ENCODE measurements at places on chromosomes 13 and 19.

- DNase-seq: no peak
Measured at GRCh38 chr19:18450021-18450930, 12.3 kb upstream of the ISYNA1 start.

GRCh38 chr13:112943309-112944125 is 25.5 kb upstream of the MCF2L start:
- DNase-seq: peak; percentile 82

GRCh38 chr13:103354171-103354570 is 288.0 kb upstream of the SLC10A2 start:
- no peak for DNase-seq

DNA sequence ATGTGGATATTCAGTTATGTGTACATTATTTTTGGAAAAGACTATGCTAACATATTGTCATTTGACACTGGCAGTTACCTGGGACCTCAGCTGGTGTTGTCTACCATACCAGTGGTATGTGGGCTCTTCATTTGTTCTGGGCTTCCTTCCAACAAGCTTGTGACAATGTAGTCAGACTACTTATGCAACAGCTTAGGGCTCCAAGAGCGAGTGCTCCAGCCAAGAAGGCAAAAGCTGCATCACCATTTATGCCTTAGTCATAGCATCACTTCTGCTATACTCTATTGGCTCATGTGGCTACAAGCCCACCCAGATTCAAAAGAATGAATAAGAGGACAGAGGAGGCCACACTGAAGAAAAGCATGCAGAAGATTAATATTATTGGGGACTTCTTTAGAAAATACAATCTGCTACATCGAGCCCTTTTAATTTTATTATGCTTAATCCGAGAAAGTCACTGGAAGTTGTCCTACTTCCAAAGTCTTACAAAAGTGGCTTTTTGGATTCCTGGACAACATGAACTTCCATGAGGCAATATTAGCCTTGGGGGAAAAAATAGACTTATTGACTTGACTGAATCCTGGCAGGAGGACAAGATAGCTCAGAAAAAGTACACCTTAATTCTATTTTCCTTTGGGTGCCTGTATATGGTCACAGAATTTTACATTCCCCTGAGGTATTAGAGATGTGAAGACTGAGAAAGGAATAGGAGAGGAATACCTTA is 529.4 kb upstream of the HTR2A start:
- no peak for DNase-seq

- DNase-seq: no peak
Measured at GRCh38 chr13:46751811-46752635, 44.9 kb downstream of the ESD start.

DNA sequence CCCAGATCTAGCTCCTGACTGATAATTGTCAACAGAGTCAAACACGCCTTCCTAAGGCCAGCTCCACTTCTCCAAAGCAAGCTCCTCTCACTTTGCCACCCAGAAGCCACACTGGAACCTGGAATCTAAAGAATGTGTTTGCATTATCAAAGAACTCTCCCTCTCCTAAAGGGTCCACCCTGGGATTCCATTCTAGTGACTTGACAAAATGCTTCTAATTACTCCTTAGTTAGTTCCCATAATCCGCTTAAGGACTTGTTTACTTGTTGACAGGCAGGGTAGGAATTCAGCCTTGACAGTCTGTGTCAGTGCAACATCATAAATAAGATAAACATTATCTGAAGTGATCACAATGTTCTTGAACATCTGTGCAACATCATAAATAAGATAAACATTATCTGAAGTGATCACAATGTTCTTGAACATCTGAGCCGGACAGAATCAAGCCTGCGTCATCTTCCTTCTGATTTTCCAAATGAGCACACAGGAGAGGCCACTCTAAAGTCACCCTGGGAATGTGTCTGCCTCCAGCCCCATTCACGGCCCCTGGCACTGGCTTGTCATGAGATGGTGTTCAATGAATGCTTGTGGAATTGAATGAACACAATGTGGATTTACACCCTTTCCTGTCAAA is 512.1 kb downstream of the IRS2 start:
- DNase-seq: no peak

GRCh38 chr13:50133358-50133953 is 118.2 kb downstream of the KCNRG start:
- DNase-seq: no peak

DNA sequence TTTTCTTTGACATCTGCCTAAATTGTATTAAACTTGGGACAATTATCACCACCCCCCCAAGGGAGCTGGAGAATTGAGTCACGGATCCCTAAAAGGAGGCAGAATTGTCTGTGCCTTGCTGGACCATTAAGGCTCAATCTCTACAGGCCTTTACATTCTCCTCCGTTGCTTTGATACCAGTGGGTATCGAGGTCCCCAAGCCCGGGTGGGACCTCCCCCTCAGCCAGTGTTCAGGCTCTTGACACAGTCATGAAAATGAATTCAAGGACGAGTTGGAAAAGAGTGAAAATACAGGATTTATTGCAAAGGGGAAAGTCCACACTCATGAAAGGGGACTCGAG is 5.6 kb downstream of the PPP1R15A start:
- DNase-seq: no peak

DNA sequence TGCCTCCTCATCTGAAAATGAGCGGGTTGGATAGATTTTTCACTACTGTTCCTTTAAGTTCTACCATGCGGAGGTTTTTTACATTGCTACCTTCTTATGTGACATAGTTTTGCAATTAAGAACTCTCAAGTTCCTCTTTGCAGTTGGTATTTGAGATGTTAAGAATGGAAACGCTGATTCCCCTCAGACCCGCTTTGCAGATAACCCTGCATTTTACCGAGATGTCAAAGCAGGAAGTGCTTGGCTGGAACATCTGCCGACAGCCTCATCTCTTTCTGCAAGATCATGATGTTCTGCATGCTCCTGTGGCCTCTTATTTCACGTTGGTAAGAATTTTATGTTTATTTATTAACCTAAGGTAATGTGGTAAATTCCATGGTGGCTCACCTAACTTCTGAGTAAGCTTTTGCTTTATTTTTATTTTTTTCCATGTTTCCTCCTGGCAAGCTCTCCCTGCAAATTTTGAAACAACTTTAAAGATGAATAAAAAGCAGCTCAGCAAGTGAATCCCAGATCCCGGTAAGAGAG is 22.5 kb downstream of the PABPC3 start:
- DNase-seq: no peak

GRCh38 chr19:728011-728410 is 19.3 kb downstream of the PALM start:
- no peak for DNase-seq

- no peak for DNase-seq
Measured at GRCh38 chr13:82947683-82948082, 934.6 kb downstream of the SLITRK1 start.

DNA sequence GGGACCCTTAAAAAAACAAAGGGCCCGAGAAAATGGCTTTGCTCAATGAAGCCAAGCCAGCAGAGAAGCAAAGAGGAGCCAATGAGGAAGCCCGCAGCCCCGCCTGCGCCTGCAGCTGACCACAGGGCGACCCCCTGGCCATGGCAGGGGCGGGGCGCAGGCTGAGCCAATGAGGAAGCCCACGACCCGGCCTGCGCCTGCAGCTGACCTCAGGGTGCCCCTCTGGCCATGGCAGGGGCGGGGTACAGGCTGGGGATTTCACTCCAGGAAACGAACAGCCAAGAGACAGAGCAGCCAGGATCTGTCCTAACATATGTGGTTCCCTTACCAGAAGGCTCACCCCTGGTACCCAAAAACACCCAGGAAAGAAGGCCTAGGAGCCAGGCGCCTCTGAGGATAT is 101.4 kb downstream of the STK24 start:
- DNase-seq: no peak

DNA sequence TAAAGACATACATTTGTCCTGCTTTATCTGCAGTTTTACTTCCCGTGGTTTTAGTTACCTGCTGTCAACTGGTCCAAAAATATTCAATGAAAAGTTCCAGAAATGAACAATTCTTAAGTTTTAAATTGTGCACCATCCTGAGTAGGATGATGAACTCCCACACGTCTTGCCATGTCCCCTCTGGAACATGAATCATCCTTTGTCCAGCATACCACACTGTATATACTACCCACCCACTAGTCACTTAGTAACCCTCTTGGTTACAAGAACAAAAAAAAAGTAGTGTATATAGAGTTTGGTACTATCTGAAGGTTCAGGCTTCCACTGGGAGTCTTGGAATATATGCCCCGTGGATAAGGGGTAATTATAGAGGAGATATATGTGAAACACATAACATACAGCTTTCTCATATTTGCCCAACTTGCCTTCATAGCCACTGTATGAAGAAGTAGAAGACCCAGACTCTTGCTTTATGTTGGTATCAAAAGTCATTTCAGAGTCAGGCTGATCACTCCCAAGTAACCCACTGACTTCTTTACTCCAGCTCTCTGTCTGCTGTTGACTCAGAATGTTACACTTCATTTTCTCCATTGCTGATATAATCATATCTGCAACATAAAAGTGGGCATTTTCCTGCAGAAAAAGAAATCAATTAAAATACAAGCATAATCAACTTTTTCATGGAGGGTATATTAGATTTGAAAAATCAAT is 19.3 kb downstream of the RUBCNL start:
- DNase-seq: no peak

DNA sequence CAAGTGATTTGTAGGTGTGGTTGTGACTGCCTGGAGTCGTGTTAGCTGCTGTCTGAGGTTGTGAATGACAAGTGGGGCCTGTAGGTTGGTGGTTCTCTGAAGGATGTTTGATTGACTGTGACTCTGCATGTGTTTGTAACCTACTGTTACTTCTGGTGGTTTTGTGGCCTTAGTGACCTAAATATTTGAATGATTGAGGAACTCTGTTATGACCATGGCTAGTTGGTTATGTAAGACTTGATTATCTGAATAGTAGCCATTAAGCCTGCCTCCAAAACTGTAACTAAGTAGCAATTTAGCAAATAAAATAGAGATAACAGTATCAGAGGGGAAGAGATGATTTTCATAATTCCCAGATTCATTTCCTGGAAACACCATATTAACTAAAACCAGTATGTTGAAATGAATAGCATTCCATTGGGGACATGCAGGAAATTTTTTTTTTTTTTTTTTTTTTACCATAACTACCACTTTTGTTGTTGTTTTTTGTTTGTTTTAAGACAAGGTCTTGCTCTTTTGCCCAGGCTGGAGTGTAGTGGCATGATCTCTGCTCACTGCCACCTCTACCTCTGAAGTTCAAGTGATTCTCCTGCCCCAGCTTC is 865 bp downstream of the ZNF382 start:
- DNase-seq: no peak

DNA sequence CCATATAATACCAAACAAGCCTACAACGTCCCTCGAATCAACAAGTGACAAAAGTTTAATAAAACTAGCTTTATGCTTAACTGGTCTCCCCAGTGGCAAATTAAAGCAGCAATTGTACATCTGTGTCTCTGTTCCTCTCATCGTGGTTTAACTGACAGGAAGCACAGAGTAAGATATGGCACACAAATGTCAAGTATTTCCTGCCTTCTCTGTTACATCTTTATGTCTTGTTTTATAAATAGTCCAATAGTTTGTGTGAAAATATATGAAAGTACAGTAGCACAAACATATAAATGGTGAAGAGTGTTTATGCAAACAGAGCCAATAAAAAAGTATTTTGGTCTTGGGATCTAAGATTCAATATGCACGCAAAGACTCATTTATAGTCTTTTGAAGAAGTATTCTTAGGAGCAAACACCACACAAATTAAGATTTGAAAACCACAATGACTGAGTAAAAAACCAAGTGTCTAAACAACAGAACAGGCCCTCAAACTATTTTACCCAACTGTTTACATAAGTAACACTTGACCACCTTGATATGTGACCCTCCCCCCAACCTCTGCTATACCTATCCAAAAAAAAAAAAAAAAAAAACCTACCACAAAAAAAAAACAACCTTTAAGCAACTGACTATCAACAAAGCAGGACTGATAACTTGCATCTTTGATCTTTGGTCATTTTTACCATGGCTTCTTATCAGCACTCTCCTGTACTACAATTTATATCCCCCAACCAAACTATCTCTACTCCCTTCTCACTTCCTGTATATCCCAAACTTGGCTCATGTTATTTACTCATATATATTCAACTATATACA is 14.0 kb downstream of the ELF1 start:
- DNase-seq: no peak

DNA sequence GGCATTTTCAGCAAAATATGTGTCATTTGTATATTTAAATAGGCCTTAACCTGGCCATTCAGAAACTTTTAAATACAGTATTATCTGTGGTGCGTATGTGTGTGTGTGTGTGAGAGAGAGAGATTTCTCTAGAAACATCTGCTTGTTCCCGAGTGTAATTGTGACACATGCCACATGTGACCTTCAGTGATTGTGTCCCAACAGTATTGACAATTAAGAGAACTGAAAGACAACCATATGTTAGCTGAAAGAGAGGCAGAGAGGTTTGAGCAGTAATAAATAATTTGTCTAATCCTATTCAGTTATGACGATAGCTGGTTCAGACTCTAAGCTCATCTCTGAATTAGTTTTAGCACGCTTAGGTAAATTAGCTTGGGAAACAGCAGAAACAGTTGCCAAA is 1503.1 kb downstream of the PCDH9 start:
- no peak for DNase-seq

GRCh38 chr13:74250738-74251190 is 116.6 kb upstream of the KLF12 start:
- DNase-seq: no peak

DNA sequence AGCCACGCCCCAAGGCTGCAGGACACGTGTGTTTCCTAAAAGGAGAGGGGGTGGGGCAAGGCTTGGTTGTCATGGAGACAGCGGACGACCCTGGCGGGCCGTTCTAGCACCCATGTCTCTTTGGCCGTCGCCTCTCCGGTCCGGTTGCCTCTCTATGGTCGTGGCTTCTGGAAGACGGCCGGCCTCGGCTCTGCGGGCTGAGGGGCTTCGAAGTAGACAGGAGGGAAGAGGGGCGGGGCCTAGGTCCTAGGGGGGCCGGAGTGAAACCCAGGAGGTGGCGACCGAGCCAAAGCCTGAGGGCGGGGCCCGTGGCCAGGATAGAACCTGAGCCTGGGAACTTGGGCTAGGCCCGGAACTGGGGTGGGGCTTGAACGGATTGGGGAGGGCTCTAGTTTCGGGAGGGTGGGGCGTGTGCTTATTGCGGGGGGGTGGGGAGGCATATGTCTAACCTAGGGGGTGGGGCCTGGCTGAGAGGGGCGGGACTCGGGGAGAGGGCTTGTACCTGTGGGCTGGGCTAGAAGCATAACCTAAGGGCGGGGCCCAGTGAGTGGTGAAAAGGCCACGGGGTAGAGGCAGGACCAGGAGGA is 750 bp upstream of the SLC27A1 start:
- peak; percentile 97 for DNase-seq
